ENCODE measurements at places on chromosomes 5 and 9.

GRCh38 chr5:147396070-147396823 lies 113.6 kb downstream of the DPYSL3 start:
- DNase-seq = no peak

GRCh38 chr9:129285382-129285781 lies 107.3 kb upstream of the IER5L start:
- no peak for DNase-seq

DNA sequence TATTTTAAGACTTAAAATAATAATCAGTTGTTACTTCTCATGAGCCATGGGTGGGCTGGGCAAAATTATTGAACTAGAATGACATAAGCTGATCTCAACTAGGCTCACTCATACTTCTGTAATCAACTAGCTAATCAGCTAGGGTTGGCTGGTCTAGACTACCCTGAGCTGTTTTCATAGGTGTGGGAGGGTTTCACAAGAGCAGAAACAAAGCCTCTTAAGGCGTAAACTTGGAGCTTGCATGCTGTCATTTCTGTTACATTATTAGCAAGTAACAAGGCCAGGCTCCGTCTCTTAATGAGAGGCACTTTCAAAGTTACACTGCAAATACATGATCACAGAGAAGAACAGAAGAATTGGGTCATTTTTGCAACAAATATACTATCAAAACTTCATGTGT lies 57.2 kb upstream of the GHR start:
- DNase-seq = no peak

DNA sequence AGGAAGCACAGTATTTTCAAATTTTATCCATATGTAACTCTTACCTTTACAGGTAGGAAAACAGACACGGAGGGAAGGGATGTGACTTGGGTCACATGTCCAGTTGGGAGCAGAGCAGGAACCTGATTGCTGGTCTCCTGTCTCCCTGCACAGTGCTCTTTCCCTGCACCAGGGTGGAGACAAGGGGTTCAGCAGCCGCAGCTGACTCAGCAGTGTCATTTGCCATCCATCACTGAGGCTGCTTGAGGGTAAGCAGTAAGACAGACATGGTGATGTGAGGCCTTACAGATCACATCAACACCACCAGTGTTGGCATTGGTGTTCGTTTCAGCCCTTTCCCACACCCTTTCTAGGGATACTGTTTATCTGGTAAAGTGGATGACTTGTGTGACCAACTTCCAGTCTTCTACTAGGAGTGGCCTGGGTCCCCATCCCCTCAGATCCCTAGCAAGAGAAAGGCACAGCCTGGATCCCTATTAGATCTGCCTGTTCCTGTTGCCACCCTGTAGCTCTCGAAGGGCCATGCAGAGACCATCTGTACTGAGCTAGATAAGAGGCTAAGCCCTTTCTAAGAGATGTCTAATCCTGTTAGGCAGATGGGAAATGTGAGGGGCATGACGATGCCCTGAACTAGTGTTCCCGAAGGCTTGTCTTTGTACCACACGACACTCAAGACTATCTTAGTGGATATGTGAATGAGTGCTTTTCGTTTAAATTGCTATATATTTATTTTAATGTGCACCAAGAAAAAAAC lies 29.1 kb downstream of the FRMPD1 start:
- peak; percentile 81 for DNase-seq

DNA sequence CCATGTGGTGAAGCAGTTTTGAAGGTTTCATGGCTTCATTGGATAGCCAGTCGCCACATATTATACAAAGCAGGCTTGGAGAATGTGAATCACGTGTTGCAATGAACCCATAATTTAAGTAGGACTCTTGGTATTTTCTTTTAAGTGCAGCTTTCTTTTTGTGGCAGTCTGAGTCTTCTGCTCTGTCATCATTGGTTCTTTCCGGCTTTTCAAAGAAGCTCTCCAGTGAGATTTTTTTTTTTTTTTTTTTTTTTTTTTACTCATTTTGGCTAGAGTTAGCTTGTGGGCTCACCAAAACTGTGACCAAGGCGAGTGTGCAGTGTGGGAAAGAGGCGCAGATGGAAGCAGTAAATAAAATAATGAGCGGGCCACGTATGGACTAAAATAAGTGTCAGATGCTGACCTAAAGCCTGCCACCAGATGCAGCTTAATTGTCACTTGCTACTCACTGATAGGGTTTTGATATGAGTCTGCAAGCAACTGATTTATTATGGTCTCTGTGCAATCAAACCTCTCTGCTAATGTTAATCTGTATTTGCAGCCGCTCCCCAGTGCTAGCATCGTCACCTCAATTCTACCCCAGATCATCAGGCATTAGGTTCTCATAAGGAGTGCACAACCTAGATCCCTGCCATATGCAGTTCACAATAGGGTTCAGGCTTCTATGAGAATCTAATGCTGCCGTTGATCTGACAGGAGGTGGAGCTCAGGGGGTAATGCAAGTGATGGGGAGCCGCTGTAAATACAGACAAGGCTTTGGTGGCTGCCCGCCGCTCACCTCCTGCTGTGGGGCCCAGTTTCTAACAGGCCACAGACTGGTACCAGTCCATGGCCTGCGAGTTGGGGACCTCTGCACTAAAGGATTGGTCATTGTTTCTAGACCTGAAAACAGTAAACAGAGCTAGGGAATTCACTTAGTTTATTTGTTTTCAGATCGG lies 45.5 kb upstream of the LARP1 start:
- no peak for DNase-seq

Measured in NCI-H524 treated with DMSO at 0.1 percent for 48 hours (cell line).